Caudate nucleus (tissue), 63 donors: ENCODE measurements at places on chromosomes 2 and 18.

DNA sequence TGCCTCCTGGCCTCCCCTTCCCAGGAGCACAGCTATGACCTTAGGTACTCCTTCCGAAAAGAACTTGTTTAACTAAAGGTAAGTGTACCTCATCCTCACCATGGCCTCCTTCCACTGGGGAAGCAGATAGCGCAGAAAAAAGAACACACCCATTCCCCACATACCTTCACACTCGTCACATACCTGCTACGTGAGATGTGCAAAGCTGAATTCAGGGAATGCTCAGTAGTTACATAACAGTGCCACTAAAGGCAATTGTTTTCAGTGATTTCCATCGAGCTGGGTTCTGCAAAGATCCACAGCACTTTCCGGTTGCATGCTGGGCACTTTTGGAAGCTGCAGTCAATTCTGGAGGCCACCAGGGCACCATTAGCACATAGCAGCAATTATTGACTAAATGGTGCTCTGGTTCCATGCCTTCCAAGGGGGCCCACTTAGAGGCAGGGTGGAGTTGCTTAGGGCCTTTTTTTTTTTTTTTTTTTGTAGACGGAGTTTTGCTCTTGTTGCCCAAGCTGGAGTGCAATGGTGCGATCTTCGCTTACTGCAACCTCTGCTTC lies 41.0 kb downstream of the PAX8 start:
- no peak for DNase-seq

- DNase-seq = no peak
Observed at GRCh38 chr2:42770288-42771131, 6.6 kb upstream of the OXER1 start.

DNA sequence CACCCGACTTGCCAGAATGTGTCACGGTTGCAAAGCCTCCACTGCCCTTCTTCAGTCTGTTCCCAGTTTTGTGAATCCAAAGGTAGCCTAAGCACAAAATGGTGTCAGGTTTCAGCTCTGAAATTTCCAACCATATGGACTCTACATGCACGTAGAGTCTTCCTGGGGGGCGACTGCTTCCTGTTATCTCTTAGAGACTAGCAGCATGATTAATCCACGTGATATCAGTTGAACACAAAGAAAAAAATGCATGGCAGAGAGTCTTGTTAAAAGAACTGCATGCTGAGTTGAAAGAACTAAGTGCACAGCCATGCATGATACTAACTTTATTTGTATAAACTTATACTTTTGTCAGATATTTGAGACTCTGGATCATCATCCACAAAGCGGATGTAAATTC lies 404.4 kb downstream of the SOCS6 start:
- DNase-seq = no peak

DNA sequence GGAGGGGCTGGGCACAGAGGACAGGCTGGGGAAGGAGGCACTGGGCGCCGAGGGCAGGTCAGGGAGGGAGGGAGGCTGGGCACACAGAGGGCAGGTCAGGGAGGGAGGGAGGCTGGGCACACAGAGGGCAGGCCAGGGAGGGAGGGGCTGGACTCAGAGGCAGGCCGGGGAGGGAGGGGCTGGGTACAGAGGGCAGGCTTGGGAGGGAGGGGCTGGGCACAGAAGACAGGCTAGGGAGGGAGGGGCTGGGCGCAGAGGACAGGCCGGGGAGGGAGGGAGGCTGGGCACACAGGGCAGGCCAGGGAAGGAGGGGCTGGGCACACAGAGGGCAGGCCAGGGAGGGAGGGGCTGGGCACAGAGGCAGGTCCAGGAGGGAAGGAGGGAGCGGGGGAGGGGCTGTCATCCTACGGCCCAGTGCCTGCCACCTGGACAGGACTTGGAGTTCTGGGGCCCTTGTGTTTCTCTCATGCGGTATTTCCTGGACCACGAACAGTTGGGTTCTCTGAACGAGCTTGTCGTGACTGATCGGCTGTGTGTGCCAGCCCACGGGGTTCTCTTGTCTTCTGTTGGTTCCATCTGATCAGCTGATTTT lies 46.7 kb upstream of the KCNG2 start:
- DNase-seq = no peak
